ENCODE measurements at places on chromosomes 2 and 18.

- no peak for DNase-seq
Measured at GRCh38 chr2:239039479-239039861, 191.6 kb downstream of the TWIST2 start.

DNA sequence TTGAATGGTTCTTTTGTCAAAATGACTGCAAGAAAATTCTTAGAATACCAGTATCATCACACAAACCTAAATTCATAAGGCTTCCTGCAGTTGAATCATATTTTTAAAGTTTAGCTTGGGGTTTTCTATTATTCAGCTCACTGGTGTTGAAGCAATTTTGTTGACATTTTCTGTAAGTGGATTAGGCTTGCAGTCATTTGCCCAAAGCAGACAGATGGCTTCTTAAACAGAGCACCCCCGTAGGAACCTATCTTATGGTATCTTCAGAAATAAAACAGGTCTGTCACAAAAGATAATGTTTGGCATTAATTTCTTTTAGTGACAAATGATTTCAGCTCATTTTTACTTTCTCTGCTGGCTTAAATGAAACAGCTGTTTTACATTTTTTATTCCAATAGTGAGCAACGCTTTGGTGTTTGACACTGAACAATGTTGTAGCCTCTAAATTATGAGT, 331.1 kb downstream of the PLCL1 start:
- DNase-seq: no peak

GRCh38 chr18:48347756-48348326, 61.3 kb downstream of the ZBTB7C start:
- DNase-seq: no peak

GRCh38 chr2:154706660-154707059, 8.2 kb downstream of the KCNJ3 start:
- no peak for DNase-seq

- peak; percentile 54 for DNase-seq
Measured at GRCh38 chr18:61992923-61993322, 100.1 kb upstream of the RNF152 start.

- peak; percentile 73 for DNase-seq
Measured at GRCh38 chr2:28716265-28716865, 35.3 kb upstream of the PPP1CB start.

- DNase-seq: no peak
Measured at GRCh38 chr2:116513991-116514390, 1300.5 kb upstream of the DDX18 start.

DNA sequence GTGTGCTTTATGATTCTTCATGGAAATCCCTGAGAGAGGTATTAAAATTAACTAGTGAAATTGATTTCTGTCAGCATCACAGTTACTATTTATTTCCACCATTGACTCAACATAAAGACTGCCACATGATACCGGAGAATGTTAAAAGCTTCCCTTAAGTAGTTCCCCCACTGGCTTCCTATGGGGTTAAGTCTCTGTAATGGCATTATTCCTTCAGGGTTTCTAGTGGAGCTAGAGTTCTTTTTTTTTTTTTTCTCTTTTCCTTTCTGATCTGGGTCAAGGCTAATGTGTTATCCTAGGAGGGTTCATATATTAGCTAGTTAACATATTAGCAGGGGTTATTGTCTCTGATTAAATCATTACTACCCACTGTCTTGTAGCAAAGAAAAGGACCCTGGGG, 1919.1 kb upstream of the PIK3C3 start:
- DNase-seq: no peak

DNA sequence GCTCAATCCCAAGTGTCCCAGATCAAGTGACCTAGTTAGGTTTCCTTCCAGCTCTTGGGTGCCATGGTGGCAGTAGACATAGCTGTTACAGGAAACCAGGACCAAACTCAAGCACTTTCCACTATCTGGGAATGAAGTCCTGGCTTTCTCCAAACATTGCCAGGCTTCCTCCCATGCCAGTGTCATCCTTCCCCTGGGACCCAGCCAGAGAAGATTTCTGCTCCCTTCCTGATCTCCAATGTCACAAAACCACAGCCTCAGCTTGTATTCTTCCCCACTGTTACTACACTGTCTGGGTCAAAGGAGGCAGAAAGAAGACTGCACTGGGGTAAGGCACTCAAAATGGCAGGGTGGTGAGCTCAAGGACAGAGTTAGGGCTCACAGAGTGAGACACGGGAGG, 347.1 kb downstream of the TNS1 start:
- DNase-seq: no peak

DNA sequence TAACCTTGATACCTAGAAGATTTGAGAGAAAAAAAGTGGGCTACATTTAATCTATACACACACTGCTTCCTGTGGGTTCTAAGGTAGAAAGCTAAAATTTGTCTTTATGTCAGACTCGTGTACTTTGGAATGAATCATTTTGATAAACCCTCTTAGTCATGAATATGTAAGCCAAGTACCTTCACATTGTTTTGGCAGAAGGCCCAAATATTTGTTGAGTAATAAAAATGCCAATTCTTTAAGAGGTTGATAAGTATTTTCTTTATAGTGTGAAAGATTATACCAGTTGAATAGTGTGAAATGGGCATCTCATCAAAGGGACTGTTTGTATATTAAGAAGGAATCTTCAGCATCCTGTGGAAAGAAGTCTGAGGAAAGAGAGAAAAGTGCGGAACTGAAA, 1464.7 kb upstream of the ZEB2 start:
- DNase-seq: no peak

DNA sequence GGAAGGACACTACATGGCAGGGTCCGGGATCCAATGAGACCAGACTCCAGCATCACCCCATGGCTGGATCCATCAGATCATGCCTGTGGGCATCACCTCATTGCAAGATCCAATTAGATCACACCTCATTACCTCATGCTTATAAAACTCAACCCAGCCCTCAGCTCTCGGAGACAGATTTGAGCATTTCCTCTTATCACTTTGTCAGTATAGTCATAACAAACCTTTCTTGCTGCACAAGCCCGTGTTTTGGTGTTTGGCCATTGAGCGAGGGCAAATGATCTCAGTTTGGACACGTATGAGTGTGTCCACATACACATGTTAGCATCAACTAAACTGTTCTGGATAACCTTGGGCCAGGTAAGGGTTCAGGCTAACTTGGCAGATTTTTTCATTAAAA, 58.8 kb downstream of the CCDC195 start:
- DNase-seq: no peak

- no peak for DNase-seq
Measured at GRCh38 chr18:28581521-28582071, 404.7 kb upstream of the CDH2 start.

GRCh38 chr2:12619975-12620374, 96.8 kb upstream of the TRIB2 start:
- peak; percentile 66 for DNase-seq

DNA sequence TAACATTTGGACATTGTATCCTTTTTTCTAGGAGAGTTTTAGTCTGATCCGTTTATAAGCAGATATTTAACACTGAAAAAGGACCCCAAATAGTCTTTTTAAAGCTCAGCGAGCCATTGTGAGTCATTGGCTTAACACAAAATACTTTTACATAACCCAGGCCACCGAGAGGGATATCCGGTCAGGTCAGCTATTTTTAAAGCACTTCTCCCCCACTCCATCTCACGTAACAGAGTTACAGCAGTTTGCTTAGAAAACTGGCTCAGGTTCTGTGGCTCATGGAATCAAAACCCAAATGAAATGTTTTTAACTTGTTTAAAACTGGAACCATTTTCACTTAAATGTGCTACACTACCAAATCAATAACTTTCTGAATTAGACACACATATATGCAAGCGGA, 23.9 kb downstream of the COL4A3 start:
- no peak for DNase-seq

- DNase-seq: no peak
Measured at GRCh38 chr18:13136056-13136903, 82.3 kb upstream of the LDLRAD4 start.

GRCh38 chr2:160388464-160389263, 104.9 kb downstream of the RBMS1 start:
- no peak for DNase-seq

DNA sequence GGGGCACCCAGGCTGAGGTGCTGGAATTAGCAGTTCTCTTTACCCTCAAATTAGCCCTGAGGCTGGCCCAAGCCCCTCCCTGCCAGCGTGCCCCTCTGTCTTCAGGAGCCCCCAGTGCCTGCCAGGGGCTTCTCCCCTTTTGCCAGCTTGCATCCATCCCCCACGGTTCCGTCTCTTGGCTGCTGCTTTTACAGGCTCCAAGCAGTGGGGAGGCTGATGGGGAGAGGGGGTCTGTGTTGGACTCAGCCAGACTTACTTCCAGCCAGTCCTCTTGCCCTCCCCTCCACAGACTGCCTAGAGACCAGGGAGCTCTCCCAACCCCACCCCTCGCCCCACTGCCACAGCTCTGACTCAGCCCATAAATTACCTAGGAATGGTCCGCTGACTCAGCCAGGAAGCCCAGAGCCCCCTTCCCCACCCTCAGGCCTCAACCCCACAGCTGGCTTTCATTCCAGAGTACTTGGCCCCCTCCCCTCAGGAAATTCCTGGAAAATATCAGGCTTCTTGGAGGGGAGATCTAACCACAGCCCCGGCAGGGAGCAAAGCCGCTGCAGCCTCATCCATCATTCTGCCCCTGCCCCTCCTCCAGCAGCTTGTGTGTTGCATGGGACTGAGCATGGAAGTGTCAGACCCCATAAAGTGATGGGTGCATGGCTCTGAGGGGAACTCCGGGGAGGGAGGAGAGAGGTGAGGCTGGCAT, 184.6 kb downstream of the ZFP36L2 start:
- DNase-seq: peak; percentile 88

Measured in AG09319 (cell line).